H4 (cell line): ENCODE measurements at places on chromosomes 2 and 18.

- no peak for DNase-seq
These were observed 90.7 kb upstream of the ITGA6 start for GRCh38 chr2:172336681-172337080.

DNA sequence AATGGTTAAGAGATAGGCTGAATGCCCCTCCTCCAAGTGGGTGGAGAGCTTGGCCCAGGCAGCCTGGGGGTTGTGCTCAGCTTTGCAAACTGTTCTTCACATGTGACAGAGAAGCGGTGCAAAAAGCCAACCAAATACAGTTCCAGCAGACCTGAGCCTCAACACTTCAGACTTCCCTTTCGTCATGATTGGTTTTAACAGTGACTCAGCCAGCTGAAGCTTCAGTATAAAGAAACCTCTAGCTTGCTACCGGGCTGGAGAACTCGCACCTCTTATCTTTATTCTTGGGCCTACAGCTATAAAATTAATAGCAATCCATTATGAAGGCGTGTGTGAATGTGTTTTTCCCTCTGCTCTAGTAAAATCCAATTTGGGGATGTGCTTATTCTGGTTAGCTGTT, 20.0 kb downstream of the SETBP1 start:
- DNase-seq: no peak

DNA sequence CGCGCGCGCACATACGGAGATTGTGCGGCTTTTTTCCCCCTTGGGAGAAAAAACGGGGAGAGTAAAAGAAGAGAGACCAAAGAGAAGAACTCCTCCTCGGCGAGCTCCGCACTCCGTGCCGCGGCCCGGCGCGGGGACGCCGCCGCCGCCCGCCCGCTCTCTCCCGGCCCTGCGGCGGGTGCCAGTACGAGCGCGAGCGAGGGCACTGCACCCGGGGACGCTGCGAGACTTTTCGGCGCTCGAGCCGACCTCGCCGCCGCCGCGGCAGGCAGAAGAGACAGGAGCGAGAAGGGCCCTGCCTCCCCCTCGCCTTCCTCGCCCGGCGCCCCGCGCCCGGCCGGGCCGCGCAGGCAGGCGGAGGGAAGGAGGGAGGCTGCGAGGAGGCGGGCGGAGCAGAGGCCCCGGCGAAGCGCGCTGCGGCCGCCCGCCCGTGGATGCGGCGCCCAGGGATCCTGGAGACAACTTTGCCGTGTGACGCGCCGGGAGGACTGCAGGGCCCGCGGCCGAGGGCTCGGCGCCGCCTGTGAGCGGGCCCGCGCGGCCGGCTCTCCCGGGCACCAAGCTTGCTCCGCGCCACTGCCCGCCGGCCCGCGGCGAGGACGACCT, 857 bp upstream of the INHBB start:
- DNase-seq: no peak

DNA sequence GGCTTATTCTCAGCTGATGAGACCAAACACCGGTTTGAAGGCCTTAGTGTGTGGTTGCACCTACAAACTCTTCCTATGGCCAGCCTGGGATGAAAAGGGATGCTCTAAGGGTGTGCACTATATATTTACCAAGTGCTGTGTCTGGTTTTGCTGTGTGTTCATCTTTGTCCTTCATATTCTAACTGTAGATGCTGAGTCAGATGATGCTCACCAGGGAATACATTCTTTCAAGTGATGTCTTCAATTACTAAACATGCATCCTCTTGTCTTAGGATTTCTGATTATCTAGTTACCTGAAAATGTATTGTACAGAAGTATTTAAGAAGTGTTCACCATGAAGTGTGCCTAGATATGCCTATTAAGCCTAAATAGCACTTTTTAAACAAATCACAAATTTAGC, 1111.6 kb upstream of the ZEB2 start:
- no peak for DNase-seq

DNA sequence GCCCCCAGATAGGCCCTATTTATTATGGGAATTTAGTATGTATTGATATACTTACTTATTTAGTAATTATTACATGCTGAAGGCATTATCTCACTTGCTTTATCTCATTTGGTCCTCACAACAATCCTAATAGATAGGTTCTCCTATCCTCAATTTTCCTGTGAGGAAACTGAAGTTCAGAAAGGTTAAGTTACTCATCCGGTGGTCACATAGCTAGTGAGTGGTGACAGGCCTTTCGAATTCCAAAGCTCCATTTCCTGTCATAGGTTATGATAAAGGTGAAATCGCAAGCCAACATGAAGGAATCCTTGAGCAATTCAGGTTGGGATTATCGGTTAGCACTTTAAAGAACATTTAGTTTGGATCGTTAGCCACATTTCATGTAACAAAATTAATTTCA, 33.3 kb downstream of the NAB1 start:
- DNase-seq: no peak

DNA sequence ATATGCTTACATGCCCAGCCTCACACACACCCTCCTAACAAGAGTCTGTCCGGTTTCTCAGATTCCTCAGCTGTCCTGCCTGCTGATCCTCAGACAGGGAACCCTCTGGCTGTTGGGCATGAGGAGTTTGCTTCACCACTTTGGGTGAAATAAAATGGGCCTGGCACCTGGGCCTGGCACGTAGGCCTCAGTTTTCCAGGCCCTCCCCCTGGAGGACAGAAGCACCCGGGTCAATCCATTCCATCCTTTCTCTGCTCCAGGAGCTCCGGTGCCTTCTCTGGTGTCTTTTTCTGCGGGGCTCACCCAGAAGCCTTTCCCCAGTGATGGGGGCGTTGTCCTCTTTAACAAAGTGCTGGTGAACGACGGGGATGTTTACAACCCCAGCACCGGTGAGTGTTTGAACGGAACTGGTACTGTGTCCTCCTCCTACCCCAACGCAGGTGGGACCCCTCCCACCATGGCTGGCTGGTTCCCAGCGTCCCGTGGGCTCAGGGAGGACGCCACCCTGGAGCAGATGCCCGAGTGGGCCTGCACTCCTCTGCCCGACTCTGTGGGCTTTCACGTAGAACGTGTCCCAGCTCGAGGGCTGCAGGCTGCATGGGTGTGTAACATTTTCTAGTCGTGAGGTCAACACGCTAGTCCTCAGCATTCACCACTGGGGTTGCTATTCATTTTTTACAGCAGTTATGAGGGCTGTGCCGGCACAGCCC, 62.8 kb downstream of the EMILIN2 start:
- no peak for DNase-seq

GRCh38 chr2:170362313-170362870, 184.4 kb downstream of the MYO3B start:
- DNase-seq: no peak

DNA sequence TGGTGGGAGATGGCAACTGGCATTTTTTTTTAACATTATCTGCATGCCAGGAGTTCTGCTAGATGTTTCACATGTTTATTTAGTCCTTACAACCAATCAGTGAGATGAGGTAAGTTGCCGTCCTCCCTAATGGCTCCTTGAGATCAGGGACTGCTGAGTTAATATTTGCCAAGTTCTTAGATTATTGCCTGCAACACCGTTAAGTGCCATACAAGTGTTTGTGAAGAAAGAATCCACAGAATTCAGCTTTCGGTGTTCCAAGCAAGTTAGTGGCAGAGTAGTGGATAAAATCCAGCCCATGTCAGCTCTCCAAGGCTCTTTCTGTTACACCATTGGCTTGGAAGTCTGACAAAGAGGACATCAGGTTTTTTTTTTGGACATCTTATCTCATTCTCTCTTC, 95.9 kb downstream of the C1QL2 start:
- DNase-seq: no peak

- DNase-seq: no peak
These were observed 14.4 kb downstream of the GPR55 start for GRCh38 chr2:230910546-230911177.

GRCh38 chr18:1173593-1173992, 268.9 kb downstream of the ADCYAP1 start:
- no peak for DNase-seq

- peak; percentile 53 for DNase-seq
These were observed 79.9 kb upstream of the OTOS start for GRCh38 chr2:240220371-240220770.

GRCh38 chr18:50720325-50720674, 99.5 kb downstream of the MRO start:
- DNase-seq: no peak

- peak; percentile 60 for DNase-seq
These were observed 104.8 kb downstream of the PLCL1 start for GRCh38 chr2:197908990-197909776.

DNA sequence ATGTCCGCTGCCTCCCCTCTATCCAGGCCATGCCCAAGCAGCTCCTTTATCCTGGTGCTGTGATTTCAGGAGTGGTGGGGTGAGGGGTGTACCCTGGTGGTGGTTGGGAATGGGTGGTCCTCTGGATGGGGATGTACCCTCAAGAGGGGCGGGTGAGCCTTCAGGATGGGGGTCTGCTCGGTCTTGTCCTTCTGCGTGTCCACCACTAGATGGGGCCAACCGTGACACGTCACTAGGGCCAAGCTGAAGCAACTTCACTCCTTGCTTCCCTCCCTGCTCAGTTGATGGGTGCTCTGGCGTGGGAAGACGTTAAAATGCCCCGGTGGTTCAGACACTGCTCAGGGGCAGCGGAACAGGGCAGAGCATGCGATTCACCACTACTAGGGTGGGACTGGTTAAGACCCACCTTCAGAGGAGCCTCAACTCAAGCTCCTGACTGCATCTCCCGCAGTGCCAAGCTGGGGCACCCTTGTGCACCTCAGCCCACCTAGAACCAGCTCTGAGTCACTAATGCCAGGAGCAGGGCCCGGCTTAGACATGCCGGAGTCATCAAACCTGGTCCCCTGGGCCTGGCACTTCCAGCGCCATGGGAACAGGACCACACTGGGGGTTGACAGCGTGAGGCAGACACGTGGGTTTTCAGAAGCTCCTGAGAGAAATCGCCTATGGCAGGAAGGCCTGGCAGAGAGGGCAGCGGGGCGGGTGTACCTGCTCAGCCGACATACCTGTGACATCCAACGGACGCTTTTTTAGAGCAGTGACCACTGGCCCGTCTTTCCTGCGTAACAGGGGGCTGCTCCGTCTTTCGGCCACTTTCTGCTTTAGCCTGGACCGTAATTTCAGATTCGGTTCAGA, 256.7 kb downstream of the HDAC4 start:
- peak; percentile 38 for DNase-seq

DNA sequence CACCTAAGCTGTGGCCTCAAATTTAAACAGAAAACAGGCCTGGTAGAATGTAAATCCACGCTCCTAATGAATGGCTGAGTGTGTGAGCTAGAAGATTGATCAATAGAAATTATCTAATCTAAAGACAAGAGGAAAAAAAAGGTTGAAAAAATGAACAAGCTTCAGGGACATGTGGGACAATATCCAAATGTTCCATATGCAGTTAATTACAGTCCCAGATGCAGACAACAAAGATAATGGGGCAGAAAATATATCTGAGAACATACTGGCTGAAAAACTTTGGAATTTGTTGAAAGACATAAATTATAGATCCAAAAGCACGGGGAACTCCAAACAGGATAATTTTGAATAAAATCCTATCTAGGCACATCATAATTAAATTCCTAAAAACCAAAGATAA, 186.7 kb upstream of the SIX2 start:
- no peak for DNase-seq

DNA sequence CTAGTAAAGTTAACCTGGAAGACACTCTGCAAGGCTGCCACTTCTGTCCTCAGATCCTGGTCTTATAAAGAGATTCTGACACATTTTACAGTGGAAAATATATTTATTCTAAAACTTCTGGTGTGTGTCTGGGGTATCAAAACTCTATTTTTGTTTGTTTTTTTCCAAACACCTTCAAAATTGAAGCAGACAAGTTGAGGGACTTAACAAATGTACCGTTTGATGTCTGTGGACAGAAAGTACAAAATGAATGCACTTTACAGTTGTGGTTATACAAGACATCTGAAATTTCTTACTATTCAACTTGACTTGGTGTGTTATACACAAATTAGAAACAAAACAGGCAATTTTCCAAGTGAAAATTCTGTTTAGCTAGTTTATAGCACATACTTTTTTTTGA, 823.2 kb upstream of the SALL3 start:
- no peak for DNase-seq

DNA sequence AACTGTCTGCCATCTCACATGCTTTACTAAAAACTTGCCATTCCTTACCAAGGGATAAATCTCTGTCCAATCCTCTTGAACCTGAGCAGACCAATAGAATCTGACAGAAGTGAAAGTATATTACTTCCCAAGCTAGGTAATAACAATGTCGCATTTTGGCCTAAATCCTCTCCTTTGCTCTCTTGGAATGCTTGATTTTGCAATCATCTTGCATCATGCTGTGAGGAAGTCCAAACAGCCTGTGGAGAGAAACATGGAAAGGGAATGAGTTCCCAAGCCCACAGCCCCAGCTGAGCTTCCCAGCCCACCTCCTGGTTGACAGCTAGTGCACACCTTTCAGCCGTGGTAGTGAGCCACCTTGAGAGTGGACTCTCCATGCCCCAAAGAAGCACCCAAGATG, 540.6 kb downstream of the STK39 start:
- DNase-seq: no peak

DNA sequence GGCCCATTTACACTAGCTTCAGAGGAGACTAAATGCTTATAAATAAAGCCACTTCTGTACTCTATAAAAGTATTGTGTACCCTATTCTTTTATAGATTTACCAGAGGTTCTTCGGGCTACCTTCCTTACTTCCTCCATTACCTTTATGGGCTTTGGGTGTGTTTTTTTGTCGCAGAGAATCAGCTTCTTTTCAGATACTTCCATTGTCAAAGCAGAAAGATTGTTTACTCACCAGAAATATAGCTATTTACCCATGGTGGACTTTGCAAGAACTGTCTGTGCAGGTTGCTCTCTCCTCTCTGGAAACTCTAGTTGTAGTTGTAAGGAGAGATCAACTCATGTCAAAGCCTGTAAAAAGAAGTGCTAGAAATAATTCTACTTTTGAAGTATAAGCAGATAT, 14.8 kb downstream of the CCDC121 start:
- no peak for DNase-seq

- no peak for DNase-seq
These were observed 80.3 kb upstream of the ARL4C start for GRCh38 chr2:234577191-234577590.
